Ecto neural progenitor cell (in vitro differentiated cells): ENCODE measurements at places on chromosomes 16 and 17.

- no peak for DNase-seq
These were observed 22.6 kb downstream of the LRRC36 start for GRCh38 chr16:67349172-67349571.

- no peak for DNase-seq
These were observed 26.0 kb downstream of the NECAB2 start for GRCh38 chr16:83994087-83994486.

DNA sequence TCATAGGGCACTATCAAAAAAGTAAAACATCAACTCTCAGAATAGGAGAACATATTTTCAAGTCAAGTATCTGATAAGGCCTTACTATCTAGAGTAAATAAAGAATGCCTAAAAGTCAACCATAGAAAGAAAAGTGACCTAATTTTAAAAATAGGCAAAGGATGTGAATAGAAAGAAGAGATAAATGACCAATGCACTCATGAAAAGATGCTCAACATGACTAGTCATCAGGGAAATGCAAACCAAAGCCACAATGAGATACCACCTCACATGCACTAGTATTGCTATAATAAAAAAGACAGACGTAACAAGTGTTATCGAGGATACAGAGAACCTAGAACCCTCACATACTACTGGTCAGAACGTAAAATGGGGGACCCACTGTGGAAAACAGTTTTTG lies 90.8 kb downstream of the DYNLRB2 start:
- no peak for DNase-seq

DNA sequence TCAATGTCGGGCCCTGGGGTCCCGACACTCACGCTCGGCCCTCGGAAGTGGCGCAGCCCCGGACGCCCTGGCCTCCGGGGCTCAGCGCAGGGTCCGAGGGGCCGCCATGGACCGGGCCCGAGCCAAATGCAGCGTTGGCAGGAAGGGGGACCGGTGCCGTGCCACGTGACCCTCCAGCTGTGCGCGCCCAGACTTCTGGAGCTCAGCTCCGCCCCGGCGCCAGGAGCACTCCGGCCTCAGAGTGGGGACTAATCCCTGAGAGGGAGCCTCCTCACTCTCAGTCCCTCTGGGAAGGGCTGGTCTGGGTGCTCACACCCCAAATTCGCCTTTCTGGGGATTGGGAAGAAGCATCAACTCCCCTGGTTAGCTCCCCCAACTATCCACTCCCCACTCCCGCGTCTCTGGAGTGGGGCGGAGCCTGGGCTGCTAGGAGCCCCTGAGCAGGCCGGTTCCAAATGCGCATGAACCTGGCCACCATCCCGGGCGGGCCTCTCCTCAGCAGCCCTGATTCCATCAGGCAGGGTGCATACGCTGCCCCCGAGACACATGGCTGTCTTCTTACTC lies at the start of gene B3GNT9:
Gene B3GNT9 (minus strand): TSS at position 166 of the 564 bp plus-strand sequence. CDS start 513 bp downstream, outside the sequence.
- no peak for DNase-seq

- peak; percentile 32 for DNase-seq
These were observed 157.1 kb upstream of the WSCD1 start for GRCh38 chr17:5913032-5913531.

DNA sequence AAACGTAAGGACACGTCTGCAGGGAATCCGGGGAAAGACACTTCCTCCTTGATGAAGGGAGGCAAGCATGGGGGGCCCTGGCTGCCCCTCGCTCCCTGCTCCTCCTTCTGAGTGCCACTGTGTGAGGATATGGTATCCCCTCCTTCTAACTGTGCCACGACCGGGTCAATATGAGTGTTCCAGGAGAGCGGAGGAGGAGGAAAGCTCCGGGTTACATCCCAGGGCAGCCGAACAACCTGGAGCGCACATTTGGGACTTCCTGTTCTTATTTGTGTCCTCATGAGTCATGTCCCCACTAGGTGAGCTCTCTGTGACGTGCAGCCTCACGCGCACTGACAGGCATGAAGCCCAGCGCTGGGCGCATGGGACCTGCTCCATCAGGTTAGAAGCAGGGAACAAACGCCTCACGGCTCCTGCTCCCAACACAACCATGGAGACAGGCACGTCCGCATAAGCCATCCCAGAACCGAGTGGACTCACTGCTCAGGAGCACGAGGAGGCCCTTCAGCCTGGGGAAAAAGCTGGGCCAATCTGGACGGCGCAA lies 92.9 kb upstream of the DNAH17 start:
- DNase-seq = no peak

- no peak for DNase-seq
These were observed 3.5 kb downstream of the GNG13 start for GRCh38 chr16:797120-797420.

DNA sequence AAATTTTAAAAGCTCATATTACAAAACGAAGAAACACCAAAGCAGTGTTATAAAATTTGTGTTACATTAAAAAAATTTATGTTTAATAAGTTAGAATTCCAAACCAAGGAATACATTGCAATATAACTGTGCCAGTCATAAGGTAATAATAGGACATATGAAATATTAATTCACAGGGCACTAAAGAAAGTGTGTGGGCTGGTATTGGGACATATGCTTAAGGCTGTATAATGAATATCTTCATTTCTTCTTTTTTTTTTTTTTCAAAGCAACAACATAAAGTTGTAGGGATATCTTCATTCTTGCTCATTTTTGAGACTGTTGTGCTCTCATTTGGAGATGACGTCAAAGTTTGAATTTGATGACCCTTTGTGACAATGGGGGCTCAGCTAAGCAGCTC lies 17.5 kb upstream of the FBXO47 start:
- no peak for DNase-seq

GRCh38 chr17:36686123-36686669 lies 84.8 kb downstream of the MRM1 start:
- no peak for DNase-seq

DNA sequence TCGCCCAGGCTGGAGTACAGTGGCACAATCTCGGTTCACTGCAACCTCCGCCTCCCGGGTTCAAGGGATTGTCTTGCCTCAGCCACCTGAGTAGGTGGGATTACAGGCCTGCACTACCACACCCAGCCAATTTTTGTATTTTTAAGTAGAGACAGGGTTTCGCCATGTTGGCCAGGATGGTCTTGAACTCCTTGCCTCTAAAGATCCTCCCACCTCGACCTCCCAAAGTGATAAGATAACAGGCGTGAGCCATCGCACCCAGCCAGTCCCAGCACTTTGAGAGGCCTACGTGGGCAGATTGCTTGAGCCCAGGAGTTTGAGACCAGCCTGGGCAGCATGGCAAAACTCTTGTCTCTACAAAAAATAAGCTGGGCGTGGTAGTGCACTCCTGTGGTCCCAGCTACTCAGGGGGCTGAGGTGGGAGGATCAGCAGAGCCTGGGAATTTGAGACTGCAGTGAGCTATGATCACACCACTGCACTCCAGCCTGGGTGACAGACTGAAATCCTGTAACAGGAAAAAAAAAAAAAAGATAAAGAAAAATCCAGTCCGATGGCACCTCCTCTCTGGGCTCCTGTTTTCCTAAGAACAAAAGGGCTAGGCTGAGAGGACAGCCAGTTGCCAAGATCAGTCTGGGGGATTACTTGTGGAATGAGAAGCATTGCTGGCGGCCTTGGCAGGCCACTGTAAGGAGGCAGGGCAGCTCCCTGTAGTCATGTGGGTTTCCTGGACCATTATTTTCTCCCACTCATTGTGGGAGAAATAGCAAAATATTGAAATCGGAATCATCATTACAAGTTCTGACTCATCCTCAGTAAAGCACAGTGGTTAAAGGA lies 3.0 kb upstream of the PIPOX start:
- DNase-seq = no peak

GRCh38 chr16:69494991-69495392 lies 70.6 kb downstream of the CYB5B start:
- DNase-seq = no peak

DNA sequence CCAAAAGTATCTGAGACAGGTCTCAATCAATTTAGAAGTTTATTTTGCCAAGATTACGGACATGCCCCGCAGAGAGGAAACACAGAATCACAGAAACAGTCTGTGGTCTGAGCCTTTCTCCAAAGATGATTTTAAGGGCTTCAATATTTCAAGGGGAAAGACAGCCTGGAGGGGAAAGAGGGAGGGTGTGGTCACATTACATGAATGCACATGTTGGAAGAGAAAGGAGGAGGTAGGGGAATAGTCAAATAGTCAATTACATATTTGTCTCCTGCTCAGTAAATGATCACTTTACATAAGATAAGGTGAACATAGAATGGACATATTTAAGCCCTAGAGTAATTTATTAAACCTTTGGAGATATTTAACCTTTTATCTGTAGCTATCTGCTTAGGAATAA lies 12.3 kb downstream of the UNC45B start:
- DNase-seq = no peak
